Airway epithelial cell (primary cell): ENCODE measurements at places on chromosomes 6 and 20. TPM values are rescaled to one million over a fixed set of nuclear protein-coding genes. Genes with fewer than 3 reads are reported as not detected.

SLC2A10 gene
- 11.5 and 13.2 TPM in 2 replicates for total RNA-seq

RPS21 gene
- total RNA-seq, result 2,524 and 3,677 TPM in 2 replicates

LSM14B gene
- 17.5 and 21.6 TPM in 2 replicates for total RNA-seq

COL21A1 gene
- total RNA-seq, result 0.28 and 0.42 TPM in 2 replicates

CLDN20 gene
- total RNA-seq, result 0.14 TPM in 1 of 2 replicates, not detected in the other

EPB41L1 gene
- total RNA-seq, result 9.0 and 11.7 TPM in 2 replicates

KCNG1 gene
- total RNA-seq, result 23.8 and 24.0 TPM in 2 replicates

TRIM10 gene
- total RNA-seq, result not detected in 2 replicates

TBX18 gene
- 0.42 TPM in 1 of 2 replicates, not detected in the other for total RNA-seq

LY6G6D gene
- total RNA-seq, result not detected in 2 replicates

TAGAP gene
- total RNA-seq, result 0.07 and 0.42 TPM in 2 replicates
